ENCODE measurements at places on chromosomes 7 and 10.

DNA sequence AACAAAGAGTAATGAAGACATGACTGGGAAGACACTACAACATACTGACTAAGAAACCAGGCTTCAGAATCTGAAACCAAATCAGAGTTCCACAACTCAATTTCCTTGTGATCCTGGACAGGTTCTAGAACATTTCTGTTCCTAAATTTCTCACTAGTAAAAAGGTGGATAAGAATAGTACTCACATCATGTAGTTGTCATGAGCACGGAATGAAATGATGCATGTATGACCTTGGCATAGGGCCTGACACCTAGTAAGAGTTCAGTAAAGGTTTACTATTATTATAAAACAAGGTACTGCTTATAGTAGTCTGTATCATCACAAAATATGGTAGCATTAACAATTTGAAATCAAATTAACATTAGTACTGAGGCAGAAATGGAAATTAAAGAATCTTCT, 19.9 kb downstream of the DOCK4 start:
- no peak for DNase-seq
- H3K4me1 ChIP-seq = no peaks in the 10 kb centered on the region

DNA sequence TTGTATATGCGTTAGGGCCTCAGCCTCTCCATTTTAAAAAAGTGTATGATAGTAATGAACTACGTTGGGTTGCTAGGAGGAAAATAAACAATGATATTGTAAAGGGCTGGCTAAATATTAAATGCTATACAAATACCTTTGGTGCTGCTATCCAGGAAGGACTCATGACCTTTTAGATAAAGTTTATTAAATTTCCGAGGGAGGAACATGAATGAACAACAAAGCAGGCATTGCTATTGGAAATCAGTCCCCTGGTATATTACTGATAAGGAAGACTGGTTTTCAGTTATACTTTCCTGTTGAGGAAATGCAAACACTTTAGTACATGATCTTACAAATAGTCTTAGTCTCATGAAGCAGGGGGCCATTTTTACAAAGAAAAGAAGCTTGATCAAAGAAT, 17.2 kb upstream of the AGR2 start:
- no peak overlapping the region for H3K4me3 ChIP-seq
- H3K4me1 ChIP-seq = no peaks in the 10 kb centered on the region
- no peaks in the 10 kb centered on the region for H3K27me3 ChIP-seq
- no peak overlapping the region for H3K27ac ChIP-seq
- no peak for DNase-seq

DNA sequence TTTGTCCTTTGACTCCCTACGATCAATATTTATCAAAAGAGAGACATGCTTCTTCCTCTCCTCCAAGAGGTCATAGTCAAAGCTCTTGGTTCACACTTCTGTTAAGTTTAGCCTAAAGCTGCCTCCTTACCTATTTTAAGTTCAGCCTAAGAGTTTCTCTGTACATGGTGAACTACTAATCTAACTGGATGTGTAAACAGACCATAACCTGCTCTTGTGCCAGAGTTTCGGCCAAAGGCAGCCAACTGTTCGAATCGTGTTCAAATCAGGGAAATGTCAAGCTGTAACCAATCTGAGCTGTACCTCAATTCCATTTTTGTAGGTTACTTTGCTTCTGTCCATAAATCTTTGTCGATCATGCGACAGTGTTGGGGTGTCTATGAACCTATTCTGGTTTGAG, 414.8 kb downstream of the PHTF2 start:
- no peaks in the 10 kb centered on the region for H3K4me1 ChIP-seq
- H3K27me3 ChIP-seq = no peaks in the 10 kb centered on the region
- no peak overlapping the region for H3K27ac ChIP-seq
- no peaks in the 10 kb centered on the region for H3K36me3 ChIP-seq
- DNase-seq = no peak

DNA sequence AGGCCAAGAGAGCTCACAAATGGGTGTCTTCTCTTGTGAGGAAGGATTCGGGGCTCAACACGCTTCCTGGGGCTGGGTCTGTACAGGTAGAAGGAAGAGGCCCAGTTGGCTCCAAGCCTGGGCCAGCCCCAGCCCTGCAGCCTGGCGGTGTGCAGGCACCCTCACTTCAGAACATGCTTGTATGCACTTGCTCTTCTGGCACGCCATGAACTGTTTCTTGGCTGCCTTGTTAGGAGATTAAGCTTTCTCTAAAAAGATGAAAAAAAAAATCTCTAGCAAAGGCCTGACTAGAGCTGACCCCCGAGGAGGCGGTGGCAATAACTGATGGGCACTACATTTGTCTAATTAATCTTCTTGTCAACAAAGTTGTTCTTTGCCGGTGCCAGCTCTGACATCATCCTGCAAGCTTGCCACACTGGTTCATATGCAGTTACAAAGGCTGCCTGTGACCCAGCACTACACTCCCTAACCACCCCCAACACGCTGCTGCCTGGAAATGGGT, 94.7 kb downstream of the WDR11 start:
- DNase-seq = no peak
- no peak overlapping the region for H3K4me3 ChIP-seq
- H3K27ac ChIP-seq = no peak overlapping the region
- H3K36me3 ChIP-seq = no peaks in the 10 kb centered on the region
- peaks cover 3% of the 10 kb centered on the region for H3K4me1 ChIP-seq

DNA sequence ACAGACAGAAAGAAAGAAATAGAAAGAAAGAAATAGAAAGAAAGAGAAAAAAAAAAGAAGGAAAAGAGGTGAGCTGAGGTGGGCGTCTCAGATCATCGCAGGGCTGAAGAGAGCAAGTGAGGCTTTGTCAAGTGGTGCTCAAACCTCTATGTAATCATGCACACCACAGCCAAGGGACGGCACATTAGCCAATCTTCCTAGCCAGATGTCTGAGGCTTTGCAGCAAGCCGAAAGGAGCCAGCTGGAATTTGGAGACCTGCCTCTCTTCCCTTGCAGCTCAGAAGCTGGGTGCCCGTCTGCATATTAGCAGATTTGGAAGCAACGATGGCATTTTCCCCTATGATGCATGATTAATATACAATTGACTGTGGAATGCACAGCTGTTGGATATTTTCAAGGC, 52.5 kb downstream of the ADRA2A start:
- no peak overlapping the region for H3K27ac ChIP-seq
- H3K27me3 ChIP-seq = no peaks in the 10 kb centered on the region
- no peak overlapping the region for H3K4me3 ChIP-seq
- no peaks in the 10 kb centered on the region for H3K36me3 ChIP-seq

GRCh38 chr10:27857616-27858015, 112.0 kb upstream of the MKX start:
- H3K4me3 ChIP-seq = no peak overlapping the region
- no peaks in the 10 kb centered on the region for H3K27me3 ChIP-seq
- H3K27ac ChIP-seq = no peak overlapping the region
- no peaks in the 10 kb centered on the region for H3K36me3 ChIP-seq
- no peak for DNase-seq

DNA sequence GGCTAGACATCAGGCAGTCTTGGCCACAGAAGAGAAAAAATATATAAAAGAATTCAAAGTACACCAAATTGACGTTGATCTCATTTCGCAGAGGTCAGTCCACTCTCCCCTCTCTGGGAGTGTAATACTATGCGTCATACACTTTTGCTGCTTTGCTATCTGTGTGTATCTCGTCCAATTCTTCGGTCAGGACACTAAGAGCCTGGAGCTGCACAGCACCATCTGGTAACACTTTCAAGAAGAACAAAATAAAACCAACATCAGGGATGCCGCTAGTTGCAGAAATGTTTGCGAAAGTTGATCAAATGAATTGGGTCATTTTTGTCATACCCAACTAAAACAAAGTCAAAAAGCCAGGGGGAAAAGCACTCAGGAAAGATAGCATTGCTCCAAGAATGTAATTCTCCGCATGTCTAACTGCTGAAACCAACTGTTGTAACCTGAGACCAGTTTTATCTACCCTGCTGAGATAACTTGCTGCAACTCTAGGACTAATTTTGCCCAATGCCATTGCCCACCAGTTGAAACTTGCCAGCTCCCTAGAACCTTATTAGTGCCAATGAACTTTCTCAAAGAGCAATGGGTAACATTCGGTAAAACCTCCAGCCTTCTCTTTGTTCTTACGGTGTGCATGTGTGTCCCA, 23.0 kb downstream of the TMEM176A start:
- H3K27me3 ChIP-seq = no peaks in the 10 kb centered on the region
- H3K4me3 ChIP-seq = no peak overlapping the region
- H3K4me1 ChIP-seq = no peaks in the 10 kb centered on the region
- DNase-seq = peak; percentile 22

- no peaks in the 10 kb centered on the region for H3K27me3 ChIP-seq
- H3K27ac ChIP-seq = no peak overlapping the region
- no peak overlapping the region for H3K4me3 ChIP-seq
Measured at GRCh38 chr7:101813402-101814019, 3.9 kb upstream of the CUX1 start.

GRCh38 chr7:93851536-93851935, 39.0 kb downstream of the TFPI2 start:
- H3K4me3 ChIP-seq = no peak overlapping the region
- H3K4me1 ChIP-seq = no peaks in the 10 kb centered on the region
- DNase-seq = no peak
- H3K27me3 ChIP-seq = no peaks in the 10 kb centered on the region
- H3K36me3 ChIP-seq = no peaks in the 10 kb centered on the region

DNA sequence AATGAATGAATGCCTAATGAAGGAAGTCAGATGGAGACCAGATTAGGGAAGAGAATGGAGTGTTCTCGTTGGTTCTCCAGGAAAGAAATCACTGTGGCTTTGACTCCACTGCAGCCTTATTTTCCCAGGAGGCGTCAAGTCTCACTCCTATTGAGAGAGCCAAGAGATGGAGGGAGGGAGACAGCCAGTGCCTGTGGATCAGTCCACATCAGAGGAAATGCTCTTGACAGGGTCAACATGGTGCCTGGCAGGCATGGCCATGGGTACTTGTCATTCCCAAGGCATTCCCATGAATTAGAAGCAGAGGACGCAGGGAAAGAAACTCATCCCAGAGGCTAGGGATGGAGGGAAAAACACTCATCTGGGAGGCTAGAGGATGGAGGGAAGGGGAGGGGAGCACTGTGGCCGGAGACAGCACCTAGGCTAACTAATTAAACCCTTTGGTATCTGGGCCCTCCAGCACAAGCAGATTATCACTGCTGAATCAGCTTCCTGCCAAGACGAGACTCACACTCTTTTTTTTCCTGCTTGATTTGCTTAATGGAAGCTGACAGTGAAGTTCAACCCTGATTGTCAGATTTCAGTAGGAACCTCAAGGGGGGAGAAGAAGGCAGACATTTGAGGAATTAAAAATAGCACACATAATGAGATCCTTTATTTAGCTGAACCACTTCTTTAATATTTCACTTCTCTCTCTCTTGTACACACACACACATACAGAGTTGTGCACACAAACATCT, 1233.2 kb upstream of the AUTS2 start:
- peak overlapping the region; percentile 49 for H3K27ac ChIP-seq
- H3K27me3 ChIP-seq = no peaks in the 10 kb centered on the region
- H3K36me3 ChIP-seq = no peaks in the 10 kb centered on the region
- H3K4me1 ChIP-seq = no peaks in the 10 kb centered on the region
- H3K4me3 ChIP-seq = no peak overlapping the region
- peak; percentile 83 for DNase-seq

- H3K4me3 ChIP-seq = peak overlapping the region; percentile 39
- H3K27ac ChIP-seq = no peak overlapping the region
- peaks cover 4% of the 10 kb centered on the region for H3K27me3 ChIP-seq
Measured at GRCh38 chr7:139777133-139777891, 486 bp downstream of the HIPK2 start.

DNA sequence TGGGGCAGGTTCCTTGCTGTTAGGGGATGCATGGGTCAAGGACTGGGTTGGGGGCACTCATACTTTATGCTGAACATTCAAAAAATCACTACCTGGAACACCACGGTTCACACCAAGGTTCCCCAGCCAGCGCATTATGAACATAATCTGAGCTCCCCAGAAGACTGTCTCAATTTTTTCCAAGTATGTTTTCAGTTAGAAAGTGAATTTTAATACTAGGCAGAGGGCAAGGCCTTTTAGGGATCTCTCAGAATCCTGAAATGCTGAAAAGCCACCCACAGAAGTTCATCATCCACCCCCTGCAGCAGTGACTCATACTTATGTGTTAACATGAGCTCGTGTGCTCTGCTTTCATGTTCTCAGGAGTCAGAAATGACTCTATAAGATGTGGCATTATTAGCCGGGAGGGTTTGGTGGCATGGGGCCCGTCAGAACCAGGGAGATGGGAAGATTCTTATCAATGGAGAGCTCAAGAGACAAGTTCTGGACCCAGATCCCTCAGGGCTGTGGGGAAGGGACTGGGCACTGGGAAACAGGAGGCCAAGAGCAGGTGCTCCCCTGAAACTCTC, 185.2 kb upstream of the ITGB1 start:
- no peaks in the 10 kb centered on the region for H3K4me1 ChIP-seq
- no peak overlapping the region for H3K4me3 ChIP-seq
- no peaks in the 10 kb centered on the region for H3K27me3 ChIP-seq
- no peaks in the 10 kb centered on the region for H3K36me3 ChIP-seq
- H3K27ac ChIP-seq = no peak overlapping the region

- H3K27ac ChIP-seq = no peak overlapping the region
- H3K27me3 ChIP-seq = no peaks in the 10 kb centered on the region
- DNase-seq = no peak
- H3K4me1 ChIP-seq = peaks cover 12% of the 10 kb centered on the region
- H3K36me3 ChIP-seq = no peaks in the 10 kb centered on the region
Measured at GRCh38 chr7:24917510-24918239, 62.3 kb downstream of the OSBPL3 start.

DNA sequence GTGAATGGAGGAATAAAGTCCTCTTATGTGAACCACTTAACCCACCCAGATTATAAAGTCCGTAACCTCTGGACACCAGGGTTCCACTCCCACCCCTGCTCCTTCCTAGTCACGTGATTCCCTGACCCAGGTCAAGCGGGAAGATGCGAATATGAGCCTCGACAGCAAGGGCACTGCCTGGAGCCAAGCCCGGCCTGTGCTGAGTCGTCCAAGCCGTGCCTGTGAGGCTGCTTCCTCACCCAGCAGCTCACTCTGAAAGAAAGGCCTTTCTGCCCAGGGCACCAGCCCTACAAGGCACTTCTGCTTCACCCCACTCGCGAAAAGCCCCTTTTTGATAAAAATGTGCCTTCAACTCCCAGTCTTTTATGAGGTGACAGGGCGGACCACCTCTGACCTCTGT, 85.8 kb downstream of the CYTH3 start:
- no peak overlapping the region for H3K4me3 ChIP-seq
- H3K4me1 ChIP-seq = no peaks in the 10 kb centered on the region
- H3K27ac ChIP-seq = no peak overlapping the region
- DNase-seq = no peak

GRCh38 chr10:30656233-30656632, 26.7 kb upstream of the LYZL2 start:
- no peak overlapping the region for H3K4me3 ChIP-seq
- DNase-seq = no peak
- H3K36me3 ChIP-seq = no peaks in the 10 kb centered on the region
- H3K27ac ChIP-seq = no peak overlapping the region
- no peaks in the 10 kb centered on the region for H3K27me3 ChIP-seq

Measured in mesendoderm (in vitro differentiated cells).